Dermis microvascular lymphatic vessel endothelial cell (primary cell): ENCODE measurements at places on chromosomes 5 and 9.

DNA sequence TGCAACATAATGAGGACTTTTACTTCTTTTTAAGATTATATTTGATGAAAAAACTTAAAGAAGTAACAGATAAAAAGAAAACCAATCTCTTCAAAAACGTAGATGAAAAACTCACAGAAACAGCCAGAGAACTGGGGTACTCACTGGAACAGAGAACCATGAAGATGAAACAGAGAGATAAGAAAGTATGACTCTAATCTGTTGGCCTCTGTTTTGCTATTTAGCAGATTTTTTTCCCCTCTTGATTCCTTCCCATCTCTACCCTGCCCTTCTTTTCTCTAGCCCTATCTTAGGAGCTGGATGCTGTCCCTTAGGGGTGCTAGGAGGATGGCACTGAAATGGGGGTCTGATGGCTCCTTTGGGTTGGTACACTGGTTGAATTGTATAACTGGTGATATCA is 97.5 kb upstream of the FREM1 start:
- no peak for DNase-seq

DNA sequence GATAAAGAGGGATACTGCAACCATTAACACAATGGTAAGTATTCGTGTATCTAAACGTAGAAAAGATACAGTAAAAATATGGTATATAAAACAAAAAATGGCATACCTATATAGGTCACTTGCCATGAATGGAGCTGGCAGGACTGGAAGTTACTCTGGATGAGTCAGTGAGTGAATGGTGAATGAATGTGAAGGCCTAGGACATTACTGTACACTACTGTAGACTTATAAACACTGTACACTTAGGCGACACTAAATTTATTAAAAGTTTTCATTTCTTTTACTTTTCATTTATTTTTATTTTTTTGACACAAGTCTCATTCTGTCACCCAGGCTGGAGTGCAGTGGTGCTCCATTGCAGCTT is 14.1 kb downstream of the TDRD7 start:
- DNase-seq, result no peak

- DNase-seq, result peak; percentile 53
Measured at GRCh38 chr5:148790545-148791333, 35.7 kb upstream of the ADRB2 start.

GRCh38 chr5:57863661-57864060 is 381.1 kb upstream of the ACTBL2 start:
- no peak for DNase-seq

DNA sequence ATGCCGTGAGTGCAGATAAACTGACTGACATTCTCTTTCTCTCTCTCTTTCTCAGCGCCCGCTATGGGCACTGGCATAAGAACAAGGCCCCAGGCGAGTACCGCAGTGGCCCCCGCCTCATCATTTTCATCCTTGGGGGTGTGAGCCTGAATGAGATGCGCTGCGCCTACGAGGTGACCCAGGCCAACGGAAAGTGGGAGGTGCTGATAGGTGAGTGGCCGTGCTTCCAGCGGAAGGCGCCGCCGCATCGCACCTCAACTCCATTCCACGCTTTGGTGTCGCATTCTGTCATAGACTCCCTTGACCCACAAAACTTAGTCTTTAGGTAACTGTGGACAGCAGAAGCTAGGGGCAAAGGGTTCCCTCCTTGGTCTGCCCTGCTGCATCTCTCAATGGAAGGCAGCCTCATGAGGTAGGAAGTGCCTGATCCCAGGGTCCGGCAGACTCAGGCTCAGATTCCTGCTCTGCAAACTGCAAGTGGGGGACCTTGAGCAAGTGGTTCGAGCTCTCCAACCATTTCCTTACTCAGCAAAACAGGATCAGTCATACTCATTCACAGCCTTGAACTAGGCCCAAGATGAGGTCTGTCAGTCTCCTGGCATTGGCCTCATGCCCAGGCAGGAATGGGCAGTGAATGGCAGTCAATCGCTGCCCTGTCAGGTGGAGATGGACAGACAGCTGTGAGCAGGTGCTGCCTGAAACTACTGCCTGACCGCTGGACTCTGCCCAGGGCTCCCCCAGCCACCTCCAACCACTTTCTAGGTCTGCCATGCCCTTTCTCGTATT is 24.2 kb upstream of the CFAP157 start:
- no peak for DNase-seq

DNA sequence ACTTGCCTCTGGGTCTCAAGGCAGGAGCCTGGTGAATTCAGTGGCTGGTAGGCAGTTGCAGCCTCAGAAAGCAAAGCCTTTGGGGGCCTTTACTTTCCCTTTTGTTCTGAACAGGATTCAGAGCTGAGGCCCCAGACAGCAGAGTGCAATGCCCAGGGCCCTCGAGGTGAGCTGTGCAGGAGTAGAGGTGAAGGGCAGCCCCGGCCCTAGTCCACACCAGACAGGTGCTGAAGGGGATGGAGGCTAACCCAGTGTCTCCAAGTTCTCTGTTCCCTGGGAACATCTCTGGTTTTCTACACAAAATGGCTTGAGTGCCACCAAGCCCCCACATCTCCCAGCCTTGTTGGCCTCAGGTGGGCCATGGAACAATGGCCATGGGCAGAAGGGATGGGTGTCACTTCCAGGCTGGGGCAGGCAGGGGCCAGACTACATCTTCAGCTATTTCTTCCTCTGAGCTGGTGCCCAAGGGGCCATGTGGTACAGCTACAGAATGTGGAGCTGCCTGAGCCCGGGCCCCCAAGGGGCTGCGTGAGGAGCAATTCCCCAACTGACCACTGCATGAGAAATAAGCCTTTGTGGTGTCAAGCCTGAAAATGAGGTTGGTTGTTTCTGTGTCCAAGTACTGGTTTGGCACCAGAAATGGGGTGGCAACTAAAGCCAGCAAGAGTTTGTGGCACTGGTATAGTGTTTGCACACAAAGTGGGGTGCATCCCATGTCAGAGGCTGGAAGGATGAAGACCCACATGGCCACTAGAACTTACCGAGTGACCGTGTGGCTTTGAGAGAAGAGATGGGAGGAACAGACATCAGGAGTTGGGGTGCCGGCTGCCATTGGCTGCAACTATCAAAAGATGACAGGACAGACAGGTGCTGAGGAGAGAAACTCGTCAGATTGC is 57.8 kb downstream of the BARX1 start:
- DNase-seq, result no peak

DNA sequence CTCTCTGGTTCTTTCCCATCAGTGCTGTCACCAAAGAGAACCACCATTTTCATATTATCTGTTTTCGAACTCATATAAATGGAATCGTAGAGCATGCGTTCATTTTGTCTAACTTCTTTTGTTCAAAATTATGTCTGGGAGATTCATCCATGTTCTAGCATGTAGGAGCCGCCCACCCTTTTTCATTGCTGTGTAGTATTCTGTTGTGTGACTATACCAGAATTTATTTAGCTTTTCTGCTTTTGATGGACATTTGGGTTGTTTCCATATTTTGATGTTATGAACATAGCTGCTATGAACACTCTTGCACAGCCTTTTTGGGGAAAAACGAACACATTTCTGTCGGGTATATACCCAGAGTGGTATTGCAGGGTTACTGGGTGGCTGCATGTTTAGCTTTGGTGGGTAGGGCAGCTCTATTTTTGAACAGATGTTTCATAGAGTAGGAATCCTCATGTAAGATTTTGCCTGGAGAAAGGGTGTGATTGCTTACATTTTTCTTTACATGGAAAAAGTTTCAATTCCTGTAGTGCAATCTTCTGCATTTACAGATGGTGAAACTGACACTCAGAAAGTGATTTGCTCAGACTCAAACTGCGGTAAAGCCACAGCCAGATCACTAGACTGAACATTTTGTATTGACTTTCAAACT is 100.2 kb upstream of the IL12B start:
- DNase-seq, result no peak

- peak; percentile 14 for DNase-seq
Measured at GRCh38 chr5:59021837-59022514, 439.1 kb downstream of the RAB3C start.

DNA sequence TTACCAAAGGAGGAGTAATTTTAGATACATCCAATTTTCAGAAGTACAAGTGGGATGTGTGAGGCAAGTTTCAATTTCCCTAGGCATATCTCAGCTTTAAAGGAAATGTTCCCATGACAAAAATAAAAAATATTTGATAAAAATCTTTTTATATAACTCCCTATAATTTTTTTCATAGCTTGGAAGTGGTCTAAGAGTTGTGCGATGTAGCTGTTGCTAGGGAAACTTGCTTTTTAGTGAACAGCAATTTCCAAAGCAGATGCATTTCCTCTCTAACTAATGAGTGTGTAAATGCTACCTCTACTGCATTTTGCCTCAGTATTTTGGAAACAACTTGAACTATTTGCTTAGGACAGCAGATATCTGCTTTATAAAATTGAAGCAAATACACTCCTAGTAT is 39.6 kb downstream of the MACIR start:
- DNase-seq, result no peak

DNA sequence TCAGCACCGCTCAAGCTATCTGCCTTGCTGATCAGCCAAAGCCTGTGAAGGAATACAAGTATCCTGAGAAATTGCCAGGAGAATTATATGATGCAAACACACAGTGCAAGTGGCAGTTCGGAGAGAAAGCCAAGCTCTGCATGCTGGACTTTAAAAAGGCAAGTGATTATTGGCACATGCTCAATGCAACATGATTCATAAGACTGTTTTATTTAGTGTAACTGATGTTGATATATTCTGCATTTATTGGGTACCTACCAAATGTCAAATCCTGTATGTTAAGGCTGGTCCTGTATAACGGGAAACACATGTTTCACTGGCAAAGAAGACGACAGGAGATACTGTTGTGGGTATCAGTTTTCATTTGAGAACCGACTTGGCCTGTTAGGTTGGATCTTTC is 69.0 kb downstream of the ADAMTS16 start:
- DNase-seq, result no peak

- no peak for DNase-seq
Measured at GRCh38 chr9:76366275-76366674, 28.0 kb downstream of the RFK start.

DNA sequence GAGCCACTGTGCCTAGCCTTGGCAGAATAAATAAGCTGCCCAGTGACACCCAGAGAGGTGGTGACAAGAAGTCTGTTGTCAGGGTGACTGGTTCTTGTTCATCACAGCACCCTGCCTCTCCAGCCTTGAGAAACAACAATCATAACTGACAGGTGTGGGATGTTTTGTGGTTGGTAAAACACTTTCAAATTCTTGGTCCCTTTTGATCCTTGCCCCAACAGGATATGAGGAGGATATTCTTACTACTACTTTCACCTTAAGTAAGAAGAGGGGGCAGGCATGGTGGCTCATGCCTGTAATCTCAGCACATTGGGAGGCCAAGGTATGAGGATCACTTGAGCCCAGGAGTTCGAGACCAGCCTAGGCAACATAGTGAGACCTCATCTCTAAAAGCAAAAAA is 14.2 kb upstream of the FRRS1L start:
- no peak for DNase-seq
